ENCODE measurements at places on chromosomes 1 and 21.

- DNase-seq = peak; percentile 81
Measured at GRCh38 chr21:36135391-36136102, 668 bp downstream of the CBR3 start.

DNA sequence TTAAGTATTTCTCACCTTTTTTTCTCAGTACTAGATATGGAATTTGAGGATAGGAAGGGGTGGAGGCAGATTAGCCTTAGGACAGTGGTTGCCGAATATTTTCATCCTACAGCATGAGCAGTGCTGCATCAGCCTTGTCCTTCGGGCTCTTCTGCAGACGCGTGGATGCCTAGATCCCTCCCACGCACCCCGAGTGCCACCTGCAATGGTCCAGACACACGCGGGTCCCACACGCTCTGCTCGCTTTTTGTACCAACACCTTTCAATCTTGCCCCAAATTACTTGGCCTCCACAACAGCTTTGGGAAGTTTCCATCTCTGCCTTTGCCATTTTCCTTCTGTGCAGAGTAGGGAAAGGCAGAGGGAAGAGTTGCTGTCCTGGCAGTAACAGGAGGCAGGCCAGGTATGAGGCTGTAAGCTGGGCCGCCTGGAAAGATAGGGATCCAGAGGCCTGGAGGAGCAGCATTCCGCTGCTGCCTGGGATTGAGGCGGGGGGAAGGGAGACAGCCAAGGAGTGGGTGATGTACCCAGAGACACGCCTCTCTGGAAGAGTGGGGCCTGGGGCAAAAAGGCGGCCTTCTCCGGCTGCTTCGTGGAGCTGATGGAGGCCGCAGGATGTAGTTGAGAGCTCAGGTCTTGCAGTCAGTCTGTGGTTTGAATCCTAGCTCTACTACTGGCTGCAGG, 467.7 kb downstream of the KIF26B start:
- no peak for DNase-seq

DNA sequence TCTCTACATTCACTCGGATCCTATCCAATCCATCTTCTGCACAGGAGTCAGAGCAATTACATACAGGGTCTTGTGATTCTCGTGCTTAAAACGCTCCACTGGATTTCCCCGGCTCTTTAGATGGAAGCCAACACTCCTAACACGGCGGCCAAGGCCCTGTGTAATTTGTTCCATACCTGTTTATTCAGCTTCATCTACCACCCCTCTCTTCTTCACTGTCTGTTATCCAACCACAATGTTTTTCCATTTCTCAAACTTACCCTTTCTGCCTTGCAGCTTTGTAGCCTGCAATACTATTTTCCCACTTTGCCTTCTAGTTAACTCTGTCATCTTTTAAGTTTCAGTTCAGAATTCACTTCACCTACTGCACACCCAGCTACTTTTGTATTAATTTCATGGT, 249.6 kb upstream of the USP25 start:
- DNase-seq = no peak

DNA sequence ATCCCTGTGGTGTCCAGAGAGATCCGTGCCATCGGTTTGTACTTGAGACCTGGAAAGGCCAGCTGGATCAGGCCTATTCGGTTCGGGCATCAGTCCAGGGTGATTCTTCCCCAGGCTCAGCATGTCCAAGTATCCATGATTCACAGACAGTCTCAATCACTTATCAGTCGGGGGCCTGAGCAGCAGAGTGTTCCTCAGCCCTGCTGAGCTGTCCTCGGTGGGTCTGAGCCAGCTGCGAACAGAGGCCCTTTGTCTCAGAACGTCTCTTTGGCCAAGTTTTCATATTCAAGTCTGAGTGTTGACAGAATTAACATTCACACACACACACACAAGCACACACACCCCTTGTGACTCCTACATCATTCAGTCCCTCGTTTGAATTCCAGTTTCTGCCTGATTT, 33.4 kb upstream of the OSBPL9 start:
- no peak for DNase-seq

GRCh38 chr1:220363196-220363837, 91.1 kb upstream of the RAB3GAP2 start:
- DNase-seq = no peak

GRCh38 chr1:79928901-79929300, 922.4 kb upstream of the ADGRL4 start:
- DNase-seq = no peak

GRCh38 chr1:66951513-66951912, 26.7 kb downstream of the MIER1 start:
- no peak for DNase-seq

- DNase-seq = no peak
Measured at GRCh38 chr1:234907940-234908405, 220.7 kb downstream of the TOMM20 start.
